Retina (tissue), 1 donor: ENCODE measurements at places on chromosomes 2 and 18.

DNA sequence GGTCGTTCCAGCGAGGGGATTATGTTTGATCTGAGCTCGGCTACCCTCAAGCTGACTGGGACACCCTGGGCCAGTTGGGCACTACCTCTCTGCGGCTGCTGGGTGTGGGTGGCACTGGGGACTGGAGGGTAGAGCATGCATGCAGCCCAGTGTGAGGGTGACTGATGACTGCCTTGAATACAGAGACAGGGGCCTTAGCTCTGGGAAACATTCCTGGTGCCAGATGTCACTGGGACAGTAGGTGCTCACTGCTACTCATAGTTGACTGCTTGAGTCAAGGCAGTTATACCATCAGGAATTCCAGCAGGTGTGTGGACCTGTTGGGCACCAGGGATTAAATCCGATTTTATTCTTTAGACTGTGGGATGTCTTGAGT lies 33.6 kb upstream of the ATP6V1B1 start:
- DNase-seq = no peak

DNA sequence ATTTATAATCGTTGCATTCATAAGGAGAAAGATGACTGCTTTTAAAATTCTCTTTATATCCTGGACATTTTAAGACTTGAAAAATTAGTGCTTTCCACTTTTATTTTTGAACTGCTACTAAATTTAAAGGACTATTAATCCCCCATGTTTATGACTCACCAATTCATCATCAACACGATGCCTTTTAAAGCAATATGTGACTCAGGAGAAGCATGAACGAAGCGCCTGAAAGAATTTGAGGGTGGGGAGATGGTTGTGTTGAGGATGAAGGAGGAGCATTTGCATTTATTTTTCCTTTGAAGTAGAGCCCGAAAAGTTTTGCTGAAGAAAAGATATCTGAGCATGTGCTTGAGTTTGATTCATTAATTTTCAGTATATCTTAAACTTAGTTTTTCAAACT lies 192.2 kb upstream of the LRRTM1 start:
- DNase-seq = no peak

DNA sequence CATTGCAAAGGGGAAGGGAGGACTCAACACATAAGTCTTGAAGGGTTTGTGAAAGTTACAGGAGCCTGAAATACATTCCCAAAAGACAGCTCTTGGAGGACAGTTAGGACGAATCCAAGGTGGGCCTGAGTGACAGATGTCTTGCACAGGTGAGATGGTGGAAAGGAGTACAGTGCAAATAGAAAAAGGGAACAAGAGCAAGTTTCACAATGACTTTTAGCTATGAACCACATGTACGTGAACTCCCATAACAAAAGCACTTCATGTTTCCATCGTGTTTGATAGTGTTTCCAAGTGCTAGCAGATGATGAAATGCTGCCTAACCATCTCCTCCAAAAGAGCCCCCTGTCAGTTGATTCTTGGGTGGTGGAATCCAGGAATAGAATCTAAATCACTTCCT lies 1.8 kb downstream of the IL18RAP start:
- DNase-seq = no peak

- DNase-seq = peak; percentile 23
These were observed 60.0 kb downstream of the MYO1B start for GRCh38 chr2:191304939-191305875.

- DNase-seq = no peak
These were observed 3.2 kb downstream of the STK17B start for GRCh38 chr2:196168181-196168580.

GRCh38 chr18:10161315-10161714 lies 247.5 kb downstream of the VAPA start:
- no peak for DNase-seq

- DNase-seq = no peak
These were observed 539.4 kb upstream of the TNP1 start for GRCh38 chr2:217399291-217399690.

DNA sequence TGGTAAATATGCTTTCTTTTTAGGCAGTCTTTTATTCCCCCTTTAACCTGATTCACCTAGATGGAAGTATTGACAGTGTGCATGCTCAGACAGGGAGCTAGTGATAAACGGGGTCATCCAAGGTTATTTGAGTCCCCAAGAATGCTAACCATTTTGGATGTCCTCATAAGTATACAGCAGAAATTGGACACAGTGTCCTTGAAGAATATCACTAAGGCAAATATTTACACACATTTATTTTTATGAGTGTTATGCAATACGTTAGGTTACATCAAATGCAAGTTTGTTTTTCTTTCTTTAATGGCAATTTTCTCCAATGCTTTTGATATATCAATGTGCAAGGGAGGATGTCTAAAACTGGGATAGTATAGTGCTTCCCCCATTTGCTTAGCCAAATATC lies 23.6 kb downstream of the CNTNAP5 start:
- DNase-seq = no peak

- peak; percentile 40 for DNase-seq
These were observed 9.0 kb upstream of the KCNG2 start for GRCh38 chr18:79788734-79789085.

GRCh38 chr2:238428866-238429265 lies 2.1 kb downstream of the ASB1 start:
- no peak for DNase-seq

- DNase-seq = peak; percentile 23
These were observed 307.3 kb downstream of the TDRD15 start for GRCh38 chr2:21431078-21431477.

- no peak for DNase-seq
These were observed 172.2 kb upstream of the SETBP1 start for GRCh38 chr18:44508474-44508873.

DNA sequence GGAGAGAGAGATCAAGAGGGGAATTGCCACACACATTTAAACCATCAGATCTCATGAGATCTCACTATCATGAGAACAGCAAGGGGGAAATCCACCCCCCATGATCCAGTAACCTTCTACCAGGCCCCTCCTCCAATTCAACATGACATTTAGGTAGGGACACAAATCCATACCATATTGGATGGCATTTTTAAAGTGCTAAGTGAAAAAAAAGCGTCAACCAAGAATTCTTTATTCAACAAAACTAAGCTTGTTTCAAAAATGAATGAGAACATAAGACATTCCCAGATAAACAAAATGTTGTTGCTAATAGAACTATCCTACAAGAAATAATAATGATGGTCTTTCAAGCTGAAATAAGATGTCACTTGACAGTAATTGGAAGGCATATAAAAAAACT lies 626.2 kb upstream of the LRRTM1 start:
- no peak for DNase-seq

DNA sequence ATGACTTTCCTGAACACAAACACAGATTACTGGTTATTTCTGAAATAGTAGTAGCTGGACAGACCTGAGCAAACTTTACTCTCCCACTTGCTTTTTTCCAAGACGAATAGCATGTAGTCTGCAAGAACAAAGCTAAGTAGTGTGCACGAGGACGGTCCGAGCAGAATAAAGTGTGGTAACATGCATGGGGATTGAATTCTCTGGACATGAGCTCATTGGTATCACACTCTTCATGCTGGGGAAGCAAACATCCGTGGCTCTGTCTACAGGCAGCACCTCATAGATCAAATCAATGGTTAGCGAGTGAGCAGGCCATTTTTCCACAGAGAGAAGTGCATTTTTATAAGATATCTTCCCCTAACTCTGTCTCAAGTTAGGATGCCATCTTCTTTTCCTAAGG lies 164.8 kb upstream of the STK17B start:
- no peak for DNase-seq

DNA sequence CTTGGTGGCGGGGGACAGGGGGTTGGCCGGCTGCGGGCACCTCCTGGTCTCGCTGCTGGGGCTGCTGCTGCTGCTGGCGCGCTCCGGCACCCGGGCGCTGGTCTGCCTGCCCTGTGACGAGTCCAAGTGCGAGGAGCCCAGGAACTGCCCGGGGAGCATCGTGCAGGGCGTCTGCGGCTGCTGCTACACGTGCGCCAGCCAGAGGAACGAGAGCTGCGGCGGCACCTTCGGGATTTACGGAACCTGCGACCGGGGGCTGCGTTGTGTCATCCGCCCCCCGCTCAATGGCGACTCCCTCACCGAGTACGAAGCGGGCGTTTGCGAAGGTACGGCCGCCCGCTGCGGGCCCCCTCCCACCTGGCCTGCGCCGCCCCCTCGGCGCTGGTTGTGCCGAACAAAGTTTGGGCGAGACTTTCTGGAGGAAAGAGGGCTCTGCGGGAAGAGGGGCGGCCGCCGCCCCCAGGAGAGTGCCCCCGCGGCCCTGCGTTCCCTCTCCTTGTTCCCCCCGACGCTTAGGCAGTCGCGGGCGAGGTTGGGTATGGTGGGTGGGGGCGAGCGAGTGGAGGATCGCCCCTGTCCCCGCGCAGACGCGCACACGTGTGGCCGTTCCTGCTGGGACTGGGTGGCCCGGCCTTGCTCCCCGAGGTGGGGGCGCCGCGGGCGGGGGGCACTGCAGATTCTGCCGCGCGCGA lies 866 bp downstream of the CRIM1 start:
- peak; percentile 75 for DNase-seq

GRCh38 chr2:240300261-240300821 lies 135.1 kb upstream of the GPC1 start:
- DNase-seq = no peak

DNA sequence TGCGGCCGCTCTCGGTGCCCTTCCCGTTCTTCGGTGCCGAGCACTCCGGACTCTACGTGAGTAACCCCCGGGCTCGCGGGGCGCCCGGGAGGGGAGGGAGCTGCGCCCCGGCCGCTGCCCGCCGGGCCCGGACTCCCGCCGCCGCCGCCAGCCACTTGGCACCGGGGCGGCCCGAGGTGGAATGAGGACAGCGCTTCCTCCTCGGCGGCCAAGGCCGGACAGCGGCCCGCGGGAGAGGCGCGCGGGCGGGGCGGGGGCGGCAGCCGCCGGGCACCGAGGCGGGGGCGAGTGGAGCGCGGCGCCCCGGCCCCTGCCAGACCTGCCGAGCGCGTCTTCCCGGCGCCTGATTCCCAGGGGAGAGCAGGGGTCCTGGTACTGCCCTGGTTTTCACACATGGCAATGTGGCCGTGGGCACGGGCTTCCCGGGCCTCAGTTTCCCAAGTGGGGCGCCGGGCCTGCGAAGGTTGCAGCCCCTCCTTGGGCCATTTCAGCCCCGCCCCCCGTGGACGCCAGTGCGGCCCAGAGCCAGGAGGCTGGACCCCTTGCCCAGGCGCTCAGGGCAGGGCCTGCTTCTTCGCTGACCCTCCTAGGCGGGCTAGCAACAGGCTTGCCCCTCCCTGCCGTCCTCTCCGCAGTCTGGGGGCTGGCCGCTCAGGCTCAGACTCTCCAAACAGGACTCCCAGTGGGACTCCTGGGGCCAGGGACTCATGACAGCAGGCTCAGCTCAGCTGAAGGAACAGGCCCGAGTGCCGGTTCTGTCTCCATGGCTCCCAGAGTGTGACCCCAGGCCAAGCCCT lies 775 bp downstream of the SNED1 start:
- DNase-seq = peak; percentile 33

DNA sequence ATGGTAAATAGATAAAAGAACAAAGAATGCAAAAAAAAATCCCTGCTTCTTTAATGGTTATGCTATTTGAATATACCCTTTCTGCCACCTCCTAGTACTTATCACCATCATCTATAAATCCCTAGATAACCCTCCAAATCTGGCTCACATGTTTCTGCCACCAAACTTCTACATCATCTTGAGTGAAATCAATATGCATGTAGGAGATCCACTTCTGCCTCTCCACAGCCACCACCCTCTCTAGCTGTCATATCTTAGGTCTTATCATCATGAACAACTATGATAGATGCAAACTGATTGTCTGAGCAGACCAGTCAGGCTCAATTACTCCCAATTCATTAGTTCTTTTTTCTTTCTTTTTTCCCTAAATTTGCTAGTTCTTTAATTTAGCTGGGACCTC lies 55.3 kb downstream of the STRN start:
- no peak for DNase-seq

DNA sequence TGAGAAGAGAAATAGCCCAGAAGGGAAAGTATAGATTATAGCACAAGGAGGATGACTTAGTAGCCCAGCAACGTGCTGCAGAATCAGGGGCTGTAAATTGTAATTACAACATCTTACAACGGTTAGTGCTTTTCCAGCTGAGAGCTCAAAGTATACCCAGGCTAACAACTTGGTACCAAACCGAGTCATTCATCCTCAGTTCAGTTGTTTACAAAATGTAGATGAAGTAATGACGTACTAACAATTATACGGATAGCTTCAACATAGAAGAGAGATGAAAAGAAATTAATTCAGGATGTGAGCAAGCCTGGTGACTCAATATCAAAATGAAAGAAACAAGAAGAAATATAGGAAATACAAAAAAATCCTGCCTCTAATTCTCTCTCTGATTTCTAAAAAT lies 99.2 kb downstream of the DYNAP start:
- no peak for DNase-seq

DNA sequence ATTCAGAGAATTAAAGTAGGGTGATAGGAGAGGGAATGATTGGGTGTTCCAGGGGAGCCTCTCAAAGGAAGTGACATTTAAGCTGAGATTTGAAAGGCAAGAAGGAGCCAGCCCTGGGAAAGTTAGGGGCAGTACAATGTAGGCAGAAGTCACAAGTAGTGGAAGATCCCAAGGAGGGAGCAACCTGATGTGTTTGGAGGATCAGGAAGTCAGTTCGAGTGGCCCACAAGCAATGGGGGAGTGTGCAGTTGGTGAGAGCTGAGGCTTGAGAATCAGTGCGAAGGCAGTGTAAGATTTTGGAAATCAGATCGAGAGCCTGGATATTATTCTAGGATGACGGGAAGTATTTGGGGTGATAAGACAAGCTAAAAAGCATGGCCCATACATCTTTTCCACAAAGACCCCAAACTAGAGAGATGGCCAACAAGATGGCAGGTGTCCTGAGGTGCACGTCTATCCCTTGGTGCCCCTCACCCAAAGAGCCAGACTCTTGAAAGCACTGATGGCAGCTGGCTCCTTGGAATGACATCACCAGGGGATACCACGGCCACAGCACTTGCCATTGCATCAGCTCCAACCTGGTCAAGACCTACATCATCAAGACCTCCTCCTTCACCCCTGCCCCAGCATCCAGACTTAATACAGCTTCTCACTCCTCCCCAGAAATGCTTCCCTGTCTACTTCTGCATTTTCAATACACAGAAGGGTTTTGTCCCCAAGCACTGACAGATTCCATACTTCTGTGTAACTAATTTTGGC lies 127.3 kb downstream of the BCL2 start:
- no peak for DNase-seq

DNA sequence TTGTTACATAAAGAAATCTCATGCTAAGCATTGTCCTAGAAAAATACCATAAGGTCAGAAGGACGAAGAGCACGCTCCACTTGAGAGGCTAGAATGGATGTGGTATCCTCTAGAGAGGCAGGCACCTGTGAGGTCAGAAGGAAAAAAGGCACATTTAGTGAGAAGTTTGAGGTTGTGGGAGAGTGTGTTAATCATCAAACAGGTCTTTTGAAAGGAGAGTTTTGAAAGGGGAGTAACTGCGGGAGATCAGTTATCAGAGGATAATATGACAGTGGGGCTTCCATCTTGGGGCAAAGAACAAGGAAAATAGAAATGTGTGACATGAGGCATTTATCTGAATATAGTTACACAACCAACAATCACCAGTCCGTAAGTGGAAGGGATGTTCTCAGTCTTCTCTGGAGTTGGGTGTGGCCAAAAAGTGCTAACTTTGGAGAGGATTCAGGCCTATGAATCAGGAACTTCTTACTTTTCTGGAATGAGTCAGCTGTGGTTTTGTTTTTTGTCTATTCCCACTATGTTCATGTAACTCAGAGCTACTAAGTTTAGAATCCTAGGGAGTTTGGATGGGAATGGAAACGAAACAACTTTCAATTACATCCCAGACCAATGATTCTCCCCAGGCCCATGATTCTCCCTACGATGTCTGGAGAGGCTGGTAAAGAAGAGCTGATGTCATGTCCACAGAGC lies 451.4 kb upstream of the ST6GAL2 start:
- DNase-seq = no peak

- no peak for DNase-seq
These were observed 124.6 kb downstream of the NEB start for GRCh38 chr2:151609705-151610104.

- DNase-seq = no peak
These were observed 47.9 kb downstream of the CACNB4 start for GRCh38 chr2:152050915-152051314.
